Stimulated activated CD8-positive, alpha-beta memory T cell treated with anti-CD3 and anti-CD28 coated beads, Interleukin-15, amount 100 ng/mL, for 1 hour (primary cell): ENCODE measurements at places on chromosomes 7 and 10.

GRCh38 chr7:42338231-42338915, 101.4 kb upstream of the GLI3 start:
- no peak for DNase-seq

GRCh38 chr10:99403674-99404073, 26.8 kb downstream of the GOT1 start:
- DNase-seq, result no peak

DNA sequence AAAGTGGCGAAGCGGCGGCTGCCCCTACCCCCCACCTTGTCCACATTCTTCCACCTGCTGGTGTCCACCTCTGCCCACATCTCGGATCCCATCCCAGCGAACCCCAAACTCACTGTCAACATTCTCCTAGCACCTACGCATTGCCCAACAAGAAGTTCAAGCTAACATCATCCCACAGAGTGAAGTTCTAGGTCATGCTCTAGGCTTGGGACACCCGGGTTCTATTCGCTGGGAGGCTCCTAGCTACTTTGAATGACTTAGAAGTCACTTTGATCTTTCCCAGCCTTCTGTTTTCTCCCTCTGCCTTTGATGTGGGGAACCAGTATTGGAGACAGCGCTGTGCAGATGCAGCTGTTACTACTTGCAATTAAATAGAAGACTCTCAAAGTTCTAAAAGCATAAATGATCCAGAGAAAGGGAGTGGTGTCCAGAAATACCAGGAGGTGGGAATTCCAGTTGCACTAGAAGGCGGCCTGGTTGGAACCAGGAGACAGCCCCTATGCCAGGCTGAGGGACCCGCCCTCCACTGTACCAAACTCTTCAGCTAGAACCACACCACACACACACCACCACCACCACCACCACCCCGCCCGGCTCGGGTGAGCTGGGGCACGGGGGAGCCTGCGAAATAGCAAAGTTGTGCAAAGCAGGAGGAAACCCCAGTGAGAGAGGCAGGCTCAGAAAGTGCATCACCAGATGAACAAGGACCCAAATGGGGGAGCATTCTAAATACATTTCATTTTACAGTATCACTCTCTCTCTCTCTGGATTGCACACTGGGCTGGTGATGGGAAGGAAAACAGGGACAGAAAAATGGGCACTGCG, 5.5 kb upstream of the VGF start:
- no peak for DNase-seq

- DNase-seq, result no peak
Observed at GRCh38 chr10:33334805-33335550, 511 bp upstream of the NRP1 start.

DNA sequence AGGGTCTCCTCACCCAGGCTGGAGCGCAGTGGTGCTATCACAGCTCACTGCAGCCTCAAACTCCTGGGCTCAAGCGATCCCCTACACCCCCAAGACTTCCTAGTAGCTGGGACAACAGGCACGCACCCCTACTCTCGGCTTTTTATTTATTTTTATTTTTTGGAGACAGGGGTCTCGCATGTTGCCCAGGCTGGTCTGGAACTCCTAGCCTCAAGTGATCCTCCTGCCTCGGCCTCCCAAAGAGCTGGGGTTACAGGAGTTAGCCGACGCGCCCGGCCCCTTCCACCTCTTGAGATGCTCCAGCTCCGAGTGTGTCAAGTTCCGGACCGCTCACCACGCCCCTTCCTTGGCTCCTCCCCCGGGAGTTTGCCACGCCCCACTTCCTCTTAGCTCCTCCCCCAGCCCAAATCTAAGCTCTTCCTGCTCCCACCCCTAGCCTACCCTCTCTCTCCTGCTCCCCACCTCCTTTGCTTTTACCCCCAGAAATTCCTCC, 6.3 kb downstream of the NAT16 start:
- peak; percentile 40 for DNase-seq

GRCh38 chr7:158017111-158018097, 570.2 kb downstream of the PTPRN2 start:
- no peak for DNase-seq

DNA sequence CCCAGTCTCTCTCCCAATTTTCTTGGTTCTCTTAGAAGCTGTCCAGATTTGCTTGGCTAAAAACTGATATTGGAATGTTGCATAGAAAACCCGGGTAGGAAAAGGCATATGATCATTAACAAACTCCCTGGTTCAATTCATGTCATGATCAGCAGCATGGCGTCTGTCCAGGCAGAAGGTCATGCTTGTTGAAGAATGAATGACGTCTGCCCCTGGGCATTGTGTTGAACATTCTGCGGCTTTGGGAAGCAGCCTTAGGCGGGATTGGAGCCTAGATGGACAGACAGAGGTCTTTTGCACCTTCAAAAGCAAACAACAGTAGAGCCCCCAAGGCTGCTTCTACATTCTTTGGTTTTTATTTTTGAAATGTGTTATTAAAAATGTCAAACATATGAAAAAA, 7.7 kb upstream of the MINDY3 start:
- DNase-seq, result no peak

DNA sequence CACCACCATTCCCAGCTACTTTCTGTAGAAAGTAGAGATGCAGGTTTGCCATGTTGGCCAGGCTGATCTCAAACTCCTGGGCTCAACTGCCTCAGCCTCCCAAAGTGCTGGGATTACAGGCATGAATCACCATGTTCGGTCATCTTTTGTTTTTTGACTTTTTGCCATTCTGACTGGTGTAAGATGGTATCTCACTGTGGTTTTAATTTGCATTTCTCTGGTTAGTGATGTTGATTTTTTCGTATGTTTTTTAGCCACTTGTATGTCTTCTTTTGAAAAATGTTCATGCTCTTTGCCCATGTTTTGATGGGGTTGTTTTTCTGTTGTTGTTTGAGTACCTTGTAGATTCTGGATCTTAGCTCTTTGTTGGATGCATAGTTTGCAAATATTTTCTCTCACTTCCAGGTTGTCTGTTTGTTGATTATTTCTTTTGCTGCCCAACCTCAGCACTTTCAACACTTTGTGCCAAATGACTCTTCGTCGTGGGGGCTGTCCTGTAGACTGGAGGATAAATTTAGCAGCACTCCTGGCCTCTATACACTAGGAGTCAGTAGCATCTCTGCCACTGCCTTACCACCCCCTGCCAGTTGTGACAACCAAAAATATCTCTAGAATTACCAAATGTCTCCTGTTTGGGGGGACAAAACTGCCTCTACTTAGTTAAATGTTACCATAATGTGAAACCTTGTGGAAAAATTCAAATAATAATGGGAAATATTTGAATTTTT, 6.5 kb upstream of the CPED1 start:
- no peak for DNase-seq

- no peak for DNase-seq
Observed at GRCh38 chr7:129489491-129489890, 12.8 kb upstream of the SMKR1 start.

DNA sequence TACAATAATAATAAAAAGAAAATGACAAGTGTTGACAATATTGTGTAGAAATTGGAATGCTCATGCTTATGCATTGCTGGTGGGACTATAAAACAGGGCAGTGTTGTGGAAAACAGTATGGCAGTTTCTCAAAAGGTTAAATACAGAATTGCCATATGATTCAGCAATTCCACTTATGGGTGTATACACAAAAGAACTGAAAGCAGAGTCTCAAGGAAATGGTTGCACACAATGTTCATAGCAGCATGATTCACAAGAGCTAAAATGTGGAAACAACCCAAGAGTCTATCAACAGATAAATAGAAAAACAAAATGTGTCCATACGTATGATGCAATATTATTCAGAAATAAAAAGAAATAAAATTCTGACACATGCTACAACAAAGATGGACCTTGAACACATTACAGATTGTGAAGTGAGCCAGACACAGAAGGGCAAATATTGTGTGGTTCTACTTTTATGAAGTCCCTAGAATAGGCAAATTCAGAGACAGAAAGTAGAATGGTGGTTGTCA, 64.8 kb upstream of the GRM8 start:
- no peak for DNase-seq

DNA sequence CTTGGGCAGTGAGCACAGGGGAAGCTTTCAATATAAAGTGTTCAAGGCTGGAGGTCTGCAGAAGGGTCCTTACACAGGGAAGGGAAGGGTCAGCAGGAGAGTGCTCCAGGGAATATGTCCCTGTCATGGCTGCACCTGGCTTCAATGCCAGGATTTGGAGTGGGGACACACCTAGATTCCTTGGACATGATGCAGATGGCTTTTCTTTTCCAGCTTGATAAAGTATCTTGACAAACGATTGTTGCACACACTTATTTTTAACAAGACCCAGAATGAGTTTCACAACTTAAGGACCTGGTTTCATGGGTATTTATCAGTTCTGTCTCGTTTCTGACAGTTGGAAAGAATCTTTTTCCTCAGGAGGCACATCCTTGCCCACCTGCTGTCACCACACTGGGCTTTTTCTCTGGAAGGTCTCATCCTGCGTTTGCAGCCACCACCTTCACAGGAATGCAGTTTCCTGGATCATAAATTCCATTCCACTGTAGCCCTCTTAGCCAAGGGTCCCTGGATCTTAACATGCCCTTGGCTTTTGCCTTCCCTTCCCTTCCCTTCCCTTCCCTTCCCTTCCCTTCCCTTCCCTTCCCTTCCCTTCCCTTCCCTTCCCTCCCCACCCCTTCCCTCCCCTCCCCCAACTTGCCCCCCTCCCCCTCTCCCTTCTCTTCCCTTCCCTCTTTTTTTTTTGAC, 21.7 kb downstream of the SRRM3 start:
- no peak for DNase-seq

DNA sequence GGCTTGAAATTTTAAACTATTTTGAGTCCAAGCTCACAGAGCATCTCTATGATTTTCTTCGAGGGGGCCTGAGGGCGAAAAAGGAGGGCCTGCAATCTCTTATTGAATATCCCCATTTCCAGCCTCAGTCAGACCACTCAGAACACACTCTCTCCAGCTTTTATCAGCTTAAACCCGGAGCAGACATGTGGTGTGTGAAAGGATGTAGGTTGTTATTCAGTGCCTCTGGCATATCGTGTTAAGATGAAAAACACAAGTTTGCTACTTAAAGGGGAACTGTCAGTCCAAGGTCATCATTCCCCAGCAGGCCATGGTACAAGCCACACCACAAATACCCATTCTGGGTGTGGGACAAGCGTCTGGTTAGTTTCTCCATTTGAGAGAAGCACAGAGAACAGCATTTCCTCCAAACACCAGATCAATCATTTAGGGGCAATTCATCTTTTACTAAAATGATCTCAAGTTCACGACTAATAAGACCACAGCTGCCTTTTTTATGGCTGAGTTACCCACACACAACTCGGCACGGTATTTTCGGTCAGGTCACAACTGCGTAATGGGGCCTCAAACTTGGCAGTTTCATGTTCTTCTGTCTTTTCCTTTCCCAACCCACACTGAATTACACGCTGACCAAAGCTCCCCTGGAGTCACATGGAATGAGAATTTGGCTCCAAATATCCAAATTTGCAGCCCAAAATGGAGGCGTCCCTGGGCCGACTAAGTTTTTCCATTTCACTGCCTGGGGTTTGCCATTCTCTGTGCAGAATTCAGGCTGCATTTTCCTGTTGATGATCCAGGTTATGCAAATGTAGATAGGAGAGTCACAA, 188.4 kb downstream of the SEM1 start:
- no peak for DNase-seq

GRCh38 chr7:124692425-124692824, 73.2 kb downstream of the GPR37 start:
- no peak for DNase-seq

- no peak for DNase-seq
Observed at GRCh38 chr10:89346405-89347254, 18.8 kb downstream of the IFIT3 start.

GRCh38 chr10:76082232-76082631, 650.8 kb downstream of the LRMDA start:
- no peak for DNase-seq

DNA sequence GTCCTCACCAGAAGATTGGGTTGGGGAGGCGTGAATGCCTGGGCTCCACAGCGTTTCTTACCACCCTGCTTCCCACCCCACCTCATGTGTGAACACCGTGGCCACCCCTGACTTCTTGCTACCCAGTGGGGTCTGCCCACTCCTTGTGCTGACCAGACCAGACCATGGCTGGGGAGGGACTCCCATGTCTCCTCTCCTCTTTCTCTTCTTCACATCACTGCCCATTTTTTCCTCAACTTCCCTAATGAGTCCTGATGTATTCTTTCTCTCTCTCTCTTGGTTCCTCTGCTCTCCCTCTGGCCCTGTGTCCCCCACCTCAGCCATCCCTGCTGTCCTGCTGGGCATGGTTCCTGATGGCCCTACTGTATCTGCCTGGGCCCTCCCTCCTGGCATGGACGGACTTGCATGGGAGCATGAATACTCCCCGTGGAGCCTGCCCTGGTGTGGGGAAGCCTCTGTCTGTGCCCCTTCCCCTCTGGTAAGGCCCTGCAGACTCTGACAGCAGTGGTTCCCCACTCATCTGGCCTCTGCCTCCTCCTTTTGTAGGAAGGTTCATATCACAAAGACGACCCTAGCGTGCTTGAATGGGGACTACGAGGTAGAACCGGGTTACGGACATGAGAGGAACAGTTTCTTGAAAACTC, 85.5 kb downstream of the ADCY1 start:
- no peak for DNase-seq

DNA sequence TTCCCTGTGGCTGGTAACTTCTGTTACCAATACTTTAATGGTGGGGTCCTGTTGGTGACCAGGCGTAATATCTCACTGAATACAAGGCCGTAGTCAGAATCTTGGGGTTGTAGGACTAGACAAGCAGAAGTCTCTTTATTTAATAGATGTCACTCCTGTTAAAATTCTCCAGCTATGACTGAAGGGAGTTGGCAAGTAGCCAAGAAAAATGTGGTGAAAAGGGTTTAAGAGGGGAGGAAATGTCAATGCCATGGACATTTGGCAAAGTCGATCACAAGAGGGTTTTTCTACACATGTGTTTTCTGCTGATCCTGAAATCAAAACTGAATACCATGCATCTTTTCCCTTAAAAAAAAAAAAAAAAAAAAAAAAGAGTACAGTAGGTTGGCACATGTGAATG, 533.5 kb downstream of the AUTS2 start:
- no peak for DNase-seq

GRCh38 chr7:23207021-23207420, 25.2 kb downstream of the NUP42 start:
- DNase-seq, result no peak

GRCh38 chr10:73076360-73077183, 20.1 kb downstream of the P4HA1 start:
- no peak for DNase-seq

DNA sequence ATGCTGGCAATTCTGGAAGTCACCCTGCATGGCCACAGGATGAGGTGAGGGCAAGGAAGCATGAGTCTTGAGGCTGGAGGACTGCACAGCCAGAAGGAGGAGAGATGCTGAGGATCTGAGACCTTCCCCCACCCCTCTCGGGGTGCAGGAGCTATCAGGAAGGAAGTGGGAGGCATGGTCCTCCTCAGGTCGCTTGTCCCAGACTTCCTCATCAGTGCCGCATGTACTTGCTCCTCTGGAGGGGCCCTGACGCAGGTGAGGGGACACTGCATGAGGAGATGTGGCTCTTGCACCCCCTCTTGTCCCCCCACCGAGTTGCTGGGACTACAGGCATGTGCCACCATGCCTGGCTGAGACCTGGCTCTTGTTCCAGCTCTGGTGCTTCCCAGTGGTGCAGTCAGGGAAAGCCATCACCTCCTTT, 5.7 kb upstream of the ZMIZ1 start:
- no peak for DNase-seq
